ENCODE measurements at places on chromosomes 4 and X.

GRCh38 chr4:143294710-143295275 is 41.9 kb upstream of the GAB1 start:
- DNase-seq, result no peak

DNA sequence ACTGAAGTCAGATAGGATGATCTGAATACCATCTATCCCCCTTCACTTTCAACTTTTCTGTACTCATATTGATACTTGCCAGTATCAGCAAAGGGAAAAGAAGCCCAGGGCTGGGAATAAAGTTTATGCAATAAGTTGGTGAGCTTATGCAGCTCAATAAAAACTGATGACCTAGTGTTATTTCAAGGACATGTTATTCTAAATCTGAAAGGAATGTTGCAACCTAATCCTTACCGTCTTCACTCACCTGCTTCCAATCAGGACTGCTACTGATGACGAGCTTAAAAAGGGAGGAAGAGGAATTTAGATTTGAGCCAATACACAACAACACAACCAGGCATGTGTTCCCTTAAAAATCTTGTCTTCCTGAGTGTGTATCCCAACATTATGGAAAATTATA is 419.9 kb downstream of the SPRY1 start:
- no peak for DNase-seq

DNA sequence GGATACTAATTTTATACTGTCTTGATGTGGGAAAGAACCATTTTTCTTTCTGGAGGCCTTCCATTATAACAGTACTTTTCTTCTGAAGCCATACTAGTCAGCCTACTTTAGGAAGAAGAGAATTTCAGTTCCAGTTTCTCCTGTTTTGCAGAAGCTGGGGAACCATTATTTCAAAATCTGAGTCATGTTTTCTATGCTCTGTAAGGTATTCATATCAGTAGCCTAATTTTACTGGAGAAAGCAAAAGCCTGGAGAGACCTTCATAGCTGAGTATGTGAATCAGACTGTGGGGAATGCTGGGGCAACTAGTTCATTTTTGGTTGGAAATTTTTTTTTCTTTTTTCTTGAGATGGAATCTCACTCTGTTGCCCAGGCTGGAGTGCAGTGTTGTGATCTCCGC is 22.4 kb downstream of the AFF1 start:
- no peak for DNase-seq

DNA sequence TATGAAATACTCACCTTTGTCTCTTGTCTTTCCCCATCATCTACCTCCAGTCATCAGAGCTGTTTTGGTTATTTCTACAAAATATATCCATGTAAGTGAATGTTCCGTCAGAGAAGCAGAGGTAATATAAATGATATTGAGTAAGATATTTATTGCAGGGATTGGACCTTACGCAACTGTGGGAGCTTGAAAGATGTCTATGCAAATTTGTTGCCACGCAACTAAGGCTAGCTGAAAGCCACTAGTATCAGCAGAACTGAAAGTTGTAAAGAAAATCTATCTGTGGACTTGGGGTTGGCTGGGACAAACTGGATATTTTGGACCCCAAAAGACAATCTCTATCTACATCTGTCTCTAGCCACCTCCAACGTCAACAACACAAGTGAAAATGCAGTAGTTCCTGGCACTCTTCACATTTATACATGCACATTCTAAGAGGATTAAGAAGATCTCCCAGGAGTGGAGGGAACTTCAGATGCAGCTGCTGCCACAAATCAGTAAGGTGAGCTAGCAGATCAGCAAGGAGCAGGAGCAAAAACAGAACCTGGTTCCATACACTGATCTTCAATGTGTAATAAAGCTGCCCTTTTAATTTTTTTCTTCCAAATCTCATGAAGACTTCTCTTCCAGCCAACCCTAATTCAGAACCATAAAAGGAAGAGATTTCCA is 8.5 kb upstream of the CCSER1 start:
- DNase-seq, result no peak

- DNase-seq, result no peak
These were observed 75.5 kb upstream of the CLNK start for GRCh38 chr4:10760086-10760485.

GRCh38 chr4:5118994-5119835 is 67.9 kb downstream of the STK32B start:
- DNase-seq, result no peak

DNA sequence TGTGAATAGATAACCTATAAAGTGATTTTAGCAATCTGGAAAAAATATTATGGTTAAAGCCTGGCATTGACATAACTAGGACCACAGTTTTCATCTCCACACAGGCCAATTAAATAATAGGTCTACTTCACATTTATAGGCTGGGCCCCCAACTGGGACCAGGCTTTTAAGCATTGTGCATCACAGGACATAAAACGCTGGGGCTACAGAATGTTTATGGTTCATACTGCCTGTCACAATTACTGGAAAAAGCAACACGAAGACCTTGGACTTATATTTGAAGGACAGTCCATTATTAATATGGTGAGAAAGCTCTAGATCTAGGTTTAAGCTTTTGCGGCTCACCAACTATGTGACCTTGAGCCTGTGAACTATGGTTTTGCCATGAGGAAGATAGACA is 94.2 kb downstream of the MFAP3L start:
- DNase-seq, result no peak

DNA sequence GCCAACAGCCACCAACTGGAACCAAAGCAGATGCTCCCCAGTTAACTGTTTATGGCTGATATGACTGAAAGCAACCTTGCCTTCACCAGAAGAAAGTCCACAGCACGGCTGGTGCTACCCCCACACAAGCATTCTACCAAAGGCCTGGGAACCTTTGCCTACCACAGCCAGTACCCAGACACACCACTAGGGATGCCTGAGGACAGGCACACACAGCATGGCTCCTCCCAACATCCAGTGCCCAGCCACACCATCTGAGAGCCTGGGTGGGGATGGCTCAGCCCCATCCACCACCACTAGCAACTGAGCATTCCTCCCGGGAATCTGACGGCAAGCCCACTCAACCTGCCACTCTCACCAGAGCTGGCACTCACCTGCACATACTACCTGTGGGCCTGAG is 178.6 kb downstream of the SLC7A11 start:
- DNase-seq, result no peak

DNA sequence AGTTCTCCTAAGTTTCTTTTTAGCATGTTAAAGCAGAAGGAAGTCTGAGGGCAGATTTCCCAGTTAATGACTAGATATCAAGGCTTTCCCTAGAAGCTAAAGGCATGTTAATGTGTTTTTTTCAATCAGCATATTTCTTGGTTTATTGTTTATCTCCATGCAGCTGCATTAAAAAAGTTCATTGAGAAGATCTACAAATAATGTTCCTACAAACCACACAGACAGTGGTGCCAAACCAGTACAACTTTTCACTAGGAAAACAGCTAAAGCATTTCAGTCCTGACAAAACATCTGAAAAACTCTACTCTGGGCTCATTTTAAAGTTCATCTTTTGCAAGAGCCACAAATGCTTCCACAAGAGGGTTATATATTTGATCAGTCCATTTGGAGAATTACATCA is 320.0 kb downstream of the ADGRL3 start:
- no peak for DNase-seq

GRCh38 chr4:180500154-180500553 is 1743.0 kb upstream of the TENM3 start:
- no peak for DNase-seq

GRCh38 chr4:140635606-140636005 is 66.8 kb upstream of the UCP1 start:
- no peak for DNase-seq

- DNase-seq, result no peak
These were observed 49.7 kb upstream of the TMEM154 start for GRCh38 chr4:152729466-152729865.

- no peak for DNase-seq
These were observed 44.2 kb downstream of the IRF2 start for GRCh38 chr4:184430163-184430562.

- no peak for DNase-seq
These were observed 27.7 kb downstream of the STEEP1 start for GRCh38 chrX:119537487-119537886.

DNA sequence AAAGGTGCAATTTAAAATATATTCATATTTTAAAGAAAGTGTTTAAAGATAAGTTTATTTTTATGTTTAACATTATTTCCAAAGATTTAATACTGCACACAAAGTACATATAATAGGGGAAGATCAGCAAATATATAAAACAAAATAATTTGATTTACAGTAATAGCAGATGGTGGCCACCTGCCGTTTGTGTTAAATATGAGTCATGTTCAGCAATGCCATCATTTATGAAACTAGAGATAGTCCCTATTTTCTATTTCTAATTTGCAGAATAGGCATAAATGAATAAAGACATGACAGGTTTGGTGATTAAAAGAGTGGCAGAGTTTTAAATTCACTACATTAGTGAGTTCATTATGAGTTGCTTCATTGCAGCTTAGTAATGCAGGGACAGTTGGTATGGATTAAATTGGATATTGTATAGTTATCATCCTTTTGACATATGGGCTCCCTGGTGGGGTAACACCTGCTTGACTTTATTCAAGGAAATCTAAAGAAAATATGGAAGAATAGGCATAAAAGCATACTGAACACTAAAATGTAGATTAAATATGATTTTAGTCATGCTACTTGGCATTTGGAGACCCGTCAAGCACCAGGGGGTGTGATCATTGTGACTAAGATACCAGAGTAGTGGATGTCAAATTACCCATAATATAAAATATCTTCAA is 78.8 kb upstream of the BANK1 start:
- no peak for DNase-seq

GRCh38 chr4:134780244-134780643 is 578.7 kb upstream of the PABPC4L start:
- no peak for DNase-seq

DNA sequence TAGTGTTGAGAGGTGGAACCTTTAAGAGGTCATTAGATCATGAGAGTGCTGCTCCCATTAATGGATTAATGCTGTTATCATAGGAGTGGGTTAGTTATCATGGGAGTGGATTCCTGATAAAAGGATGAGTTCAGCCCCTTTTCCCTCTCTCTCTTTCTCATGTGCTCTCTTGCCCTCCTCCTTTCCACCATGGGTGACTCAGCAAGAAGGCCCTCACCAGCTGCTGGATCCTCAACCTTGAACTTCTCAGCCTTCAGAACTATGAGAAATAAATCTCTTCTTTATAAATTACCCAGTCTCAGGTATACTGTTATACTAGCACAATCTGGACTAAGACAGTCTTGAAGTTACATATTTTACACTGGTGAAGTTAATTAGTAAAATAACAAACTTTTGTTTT is 10.0 kb upstream of the CDKL5 start:
- DNase-seq, result no peak

Measured in CD4-positive, alpha-beta memory T cell (primary cell).